ENCODE measurements at places on chromosomes 13 and 19.

- no peak for DNase-seq
These were observed 41.0 kb downstream of the PDCD5 start for GRCh38 chr19:32622002-32622401.

GRCh38 chr19:29290853-29291252 lies 77.9 kb upstream of the UQCRFS1 start:
- DNase-seq = no peak

- no peak for DNase-seq
These were observed at the start of gene LGALS4 for GRCh38 chr19:38812841-38813320. TSS of gene LGALS4 (minus strand) at chr19:38812945. CDS start at chr19:38812886, 59 bp downstream.

- DNase-seq = no peak
These were observed 67.9 kb downstream of the EFNB2 start for GRCh38 chr13:106467427-106468122.

DNA sequence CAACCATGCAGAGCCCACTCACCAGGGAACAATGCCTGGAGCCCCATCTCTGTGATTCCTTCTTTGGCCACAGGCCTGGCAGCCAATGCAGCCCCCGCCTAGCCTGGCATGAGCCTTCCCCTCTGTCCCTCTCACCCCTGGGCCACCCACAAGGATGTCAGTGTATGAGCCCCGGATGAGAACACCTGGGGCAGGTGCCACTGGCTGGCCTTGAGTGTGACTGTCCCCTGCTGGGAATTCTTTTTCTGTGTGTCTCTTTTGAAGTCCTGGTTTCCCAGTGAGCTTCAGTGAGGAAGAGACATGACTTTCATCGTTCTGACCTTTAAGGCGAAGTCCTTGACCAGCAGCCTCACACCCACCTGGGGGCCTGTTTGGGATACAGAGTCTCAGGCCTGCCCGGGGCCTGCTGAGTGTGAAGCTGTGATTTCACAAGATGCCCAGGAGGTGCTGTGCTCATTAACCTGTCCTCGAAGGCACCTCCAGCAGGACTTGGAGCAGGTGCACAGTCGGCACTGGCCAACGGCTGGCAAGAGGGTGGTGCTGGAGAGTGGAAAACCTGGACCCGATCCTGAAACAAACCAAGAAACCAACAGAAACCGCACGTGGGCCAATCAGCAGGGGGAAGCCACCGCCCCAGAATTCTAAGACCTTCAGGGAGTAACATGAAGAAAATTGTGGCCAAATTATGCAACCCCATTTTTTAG lies 27.4 kb upstream of the SPACA7 start:
- DNase-seq = no peak

DNA sequence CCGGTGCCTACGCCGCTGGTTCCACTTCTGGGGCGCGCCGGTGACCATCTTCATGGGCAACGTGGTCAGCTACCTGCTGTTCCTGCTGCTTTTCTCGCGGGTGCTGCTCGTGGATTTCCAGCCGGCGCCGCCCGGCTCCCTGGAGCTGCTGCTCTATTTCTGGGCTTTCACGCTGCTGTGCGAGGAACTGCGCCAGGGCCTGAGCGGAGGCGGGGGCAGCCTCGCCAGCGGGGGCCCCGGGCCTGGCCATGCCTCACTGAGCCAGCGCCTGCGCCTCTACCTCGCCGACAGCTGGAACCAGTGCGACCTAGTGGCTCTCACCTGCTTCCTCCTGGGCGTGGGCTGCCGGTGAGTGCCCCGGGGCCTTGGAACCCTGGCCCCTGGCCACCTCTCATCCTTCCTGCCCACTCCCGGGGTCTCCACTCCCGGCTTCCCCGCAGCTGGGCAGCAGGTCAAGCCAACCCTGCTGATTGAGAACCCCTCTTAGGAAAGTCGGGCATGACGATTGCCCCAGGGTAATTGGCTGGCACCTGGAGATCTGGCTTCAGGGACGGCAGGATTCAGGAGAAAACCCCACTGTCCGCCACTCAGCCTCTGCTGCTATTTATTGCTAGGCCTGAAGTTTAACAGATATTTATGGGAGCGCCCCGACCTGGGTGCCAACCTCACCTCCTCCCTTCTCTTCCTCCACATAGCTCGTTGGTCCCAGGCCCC lies 39.1 kb downstream of the TRPM4 start:
- DNase-seq = no peak

DNA sequence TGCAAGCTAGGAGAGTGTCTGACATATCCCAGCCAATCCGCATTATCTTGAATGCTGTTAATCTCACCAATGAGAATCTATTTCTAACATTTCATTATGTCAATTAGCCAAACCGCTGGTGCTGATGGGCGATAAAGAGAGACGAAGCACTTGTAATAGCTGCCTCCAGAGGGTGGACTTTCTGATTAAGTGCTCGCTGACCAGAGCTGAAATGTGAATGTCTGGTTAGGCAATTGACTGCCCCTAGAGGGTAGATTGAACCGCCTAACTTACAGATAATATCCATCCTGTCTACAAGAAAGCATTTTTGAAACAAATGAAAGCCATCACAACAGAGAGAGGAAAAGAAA lies 552 bp upstream of the GRWD1 start:
- no peak for DNase-seq

DNA sequence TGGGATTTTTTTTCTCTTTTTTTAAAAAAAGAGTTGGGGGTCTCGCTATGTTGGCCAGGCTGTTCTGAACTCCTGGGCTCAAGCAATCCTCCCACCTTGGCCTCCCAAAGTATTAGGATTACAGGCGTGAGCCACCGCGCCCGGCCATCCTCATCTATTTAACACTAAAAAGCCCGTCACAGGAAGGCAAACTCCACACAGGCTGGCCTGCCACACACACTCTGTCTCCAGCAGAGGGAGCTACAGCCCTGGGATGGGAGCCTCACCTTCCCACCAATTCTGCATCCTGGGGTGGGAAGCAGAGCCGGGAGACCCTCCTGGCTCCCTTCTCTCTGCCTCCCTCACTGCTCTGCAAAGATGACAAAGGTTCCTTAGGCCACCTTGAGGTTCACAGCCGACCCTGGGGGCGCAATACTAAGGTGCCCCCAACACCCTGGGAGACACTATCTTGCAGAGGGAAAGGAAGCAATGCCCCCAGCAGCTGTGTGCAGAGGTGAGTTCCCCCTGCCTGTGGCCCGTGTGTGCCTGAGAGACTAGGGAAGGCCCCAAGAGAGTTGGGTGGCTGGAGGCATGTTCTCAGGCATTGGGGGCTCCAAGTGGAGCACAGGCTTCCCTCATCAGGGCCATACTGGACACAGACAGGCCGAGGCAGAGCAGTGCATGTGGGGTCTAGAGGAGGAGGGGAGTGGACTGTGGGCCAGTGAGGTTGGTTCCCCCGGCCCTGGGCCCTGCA lies 27.4 kb upstream of the TIMM44 start:
- DNase-seq = no peak

GRCh38 chr19:34838753-34839431 lies 65.9 kb upstream of the ZNF599 start:
- DNase-seq = no peak

All from stimulated activated CD4-positive, alpha-beta T cell treated with anti-CD3 and anti-CD28 coated beads, TNF-alpha, amount 100 ng/mL, for 1 hour (primary cell).